Midbrain (tissue), 1 donor: ENCODE measurements at places on chromosomes 12 and 14.

DNA sequence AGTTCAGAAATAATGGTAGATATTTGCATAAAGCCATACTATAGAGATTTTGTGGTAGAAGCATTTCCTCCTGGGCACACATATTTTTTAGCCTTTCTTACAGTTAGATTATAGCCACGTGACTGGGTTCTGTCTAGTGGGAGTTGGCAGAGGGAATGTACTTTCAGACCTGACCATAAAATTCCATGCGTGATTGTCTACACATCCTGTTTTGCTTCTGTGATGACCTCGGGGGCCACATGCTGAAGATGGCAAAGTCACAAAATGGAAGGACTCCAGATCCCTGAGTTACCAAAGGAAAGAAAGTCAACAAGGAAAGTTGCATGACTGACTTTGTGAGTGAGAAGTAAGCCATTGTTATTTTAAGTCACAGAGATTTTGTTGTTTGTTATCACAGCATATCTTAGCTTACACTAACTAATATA is 14.6 kb upstream of the MIA2 start:
- DNase-seq, result no peak

DNA sequence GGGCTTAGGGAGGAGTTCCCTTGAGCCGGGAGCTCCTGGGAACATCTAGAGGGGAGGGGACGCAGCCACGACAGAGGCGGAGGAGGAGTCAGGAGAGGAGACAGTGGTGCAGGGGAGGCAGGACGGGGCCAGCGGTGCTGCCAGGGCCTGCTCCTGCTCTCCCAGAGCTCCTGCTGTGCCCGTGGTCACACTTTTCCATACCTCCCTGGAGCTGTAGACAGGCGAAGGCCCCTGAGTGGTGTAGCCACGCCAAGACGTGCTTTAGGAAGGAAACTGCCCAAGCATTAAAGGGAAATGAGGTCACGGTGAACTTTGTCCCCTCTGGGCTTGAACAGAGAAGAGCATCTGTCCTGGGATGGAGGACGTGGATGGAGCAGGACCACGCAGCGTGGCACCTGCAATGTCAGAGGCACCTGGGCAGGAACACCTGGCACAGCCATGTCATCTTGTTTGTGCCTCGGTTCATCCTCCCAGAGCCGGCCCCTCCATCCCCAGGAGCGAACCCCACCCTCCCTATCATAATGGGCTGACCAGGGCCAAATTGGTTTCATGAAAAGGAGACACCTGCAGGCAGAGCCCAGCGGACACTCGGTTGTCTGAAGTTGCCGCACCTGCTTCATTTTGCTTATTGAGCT is 239.5 kb upstream of the SFSWAP start:
- no peak for DNase-seq

- DNase-seq, result no peak
Measured at GRCh38 chr14:99563749-99564129, 40.3 kb downstream of the CCDC85C start.

DNA sequence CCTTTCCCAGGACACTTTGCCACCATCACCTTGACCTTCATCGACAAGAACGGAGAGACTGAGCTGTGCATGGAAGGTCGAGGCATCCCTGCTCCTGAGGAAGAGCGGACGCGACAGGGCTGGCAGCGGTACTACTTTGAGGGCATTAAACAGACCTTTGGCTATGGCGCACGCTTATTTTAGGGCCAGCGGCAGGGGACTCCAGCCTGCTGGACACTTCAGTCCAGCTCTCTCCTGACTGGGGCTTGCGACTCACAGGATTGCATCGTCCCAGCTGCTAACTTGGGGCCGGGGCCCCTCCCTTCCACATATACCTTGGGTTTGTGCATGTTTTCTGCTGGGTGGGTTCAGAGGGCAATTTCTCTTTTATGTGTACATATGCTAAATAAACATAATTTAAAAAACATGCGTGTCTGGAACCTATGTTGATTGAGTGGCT is 11.2 kb downstream of the AHSA1 start:
- DNase-seq, result no peak

DNA sequence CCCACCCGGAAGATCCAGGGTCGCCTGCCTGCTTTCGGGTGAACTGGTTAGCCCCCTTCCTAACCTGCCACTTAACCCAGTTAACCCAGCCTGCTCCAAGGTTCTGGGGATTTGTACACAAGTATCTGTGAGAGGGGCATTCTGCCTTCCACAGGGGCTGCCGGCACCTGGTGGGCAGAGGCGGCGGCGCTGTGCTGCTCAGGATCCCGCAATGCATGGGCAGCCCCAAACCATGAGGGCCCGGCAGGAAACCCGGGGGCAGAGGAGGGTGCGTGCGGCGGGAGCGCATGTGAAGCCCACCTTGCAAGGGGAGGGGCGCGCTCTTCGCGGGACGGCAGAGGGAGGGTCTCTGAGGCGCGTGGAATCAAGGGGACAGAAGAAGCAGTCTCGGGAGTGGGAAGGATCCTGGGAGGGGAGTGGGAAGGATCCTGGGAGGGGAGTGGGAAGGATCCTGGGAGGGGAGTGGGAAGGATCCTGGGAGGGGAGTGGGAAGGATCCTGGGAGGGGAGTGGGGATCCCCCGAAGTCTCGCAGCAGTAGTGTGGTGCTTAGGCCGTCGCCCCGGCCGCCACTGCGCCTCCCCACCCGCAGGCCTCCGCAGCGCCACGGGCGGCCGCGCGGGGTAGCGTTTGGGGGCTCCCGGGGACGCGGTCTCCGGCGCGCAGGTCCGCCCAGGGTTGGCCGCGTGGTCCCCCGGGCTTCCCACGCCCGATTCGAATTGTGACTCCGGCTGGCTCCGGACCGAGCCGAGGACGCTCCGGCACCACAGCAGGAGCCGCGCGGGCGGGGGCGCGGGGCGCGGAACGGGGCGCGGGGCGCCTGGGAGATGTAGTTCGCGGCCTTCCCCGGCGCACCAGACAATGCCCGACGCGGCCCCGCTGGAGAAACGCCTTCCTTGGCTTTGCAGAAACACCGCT is 4.9 kb upstream of the MTA1 start:
- peak; percentile 79 for DNase-seq

DNA sequence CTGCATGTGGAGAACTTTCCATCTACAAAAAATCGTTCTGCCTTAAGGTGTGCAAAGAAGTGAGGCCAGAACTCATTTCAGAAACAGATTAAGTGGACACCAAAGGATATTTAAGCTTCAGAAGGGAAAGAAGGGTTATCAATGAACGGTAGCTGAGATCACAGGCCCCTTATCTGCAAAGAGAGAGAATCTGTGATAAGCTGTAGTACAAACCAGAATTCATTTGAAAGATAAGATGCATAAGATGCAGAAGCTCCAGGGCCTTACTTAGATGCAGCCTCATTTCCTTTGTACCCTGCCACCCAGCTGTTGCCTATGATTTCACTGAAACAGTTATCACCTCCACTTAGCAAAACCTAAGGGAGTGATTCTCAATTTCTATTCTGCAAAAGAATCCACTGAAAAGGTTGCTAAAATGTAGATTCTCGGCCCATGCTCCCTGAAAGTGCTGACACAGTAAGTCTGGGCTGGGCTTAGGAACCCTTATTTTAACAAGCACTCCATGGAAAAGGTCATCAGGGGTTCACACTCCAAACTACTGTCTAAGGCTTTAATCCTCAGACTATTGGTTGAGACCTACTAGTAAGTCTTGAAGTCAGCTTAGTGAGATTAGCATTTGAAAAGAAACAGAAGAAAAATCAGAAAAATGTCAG is 64.8 kb downstream of the HELB start:
- DNase-seq, result no peak
